GM06990 (cell line): ENCODE measurements at places on chromosomes 11 and 22.
A peak's percentile ranks its signal among the peaks of the same experiment; 100 is the strongest.

GRCh38 chr11:9825315-9825714 lies 161.4 kb downstream of the SWAP70 start:
- no peak for DNase-seq

- no peak for DNase-seq
Measured at GRCh38 chr11:5257296-5257695, 2.7 kb upstream of the HBG2 start.

- no peak for DNase-seq
Measured at GRCh38 chr22:50083462-50084079, 1.7 kb downstream of the MLC1 start.

DNA sequence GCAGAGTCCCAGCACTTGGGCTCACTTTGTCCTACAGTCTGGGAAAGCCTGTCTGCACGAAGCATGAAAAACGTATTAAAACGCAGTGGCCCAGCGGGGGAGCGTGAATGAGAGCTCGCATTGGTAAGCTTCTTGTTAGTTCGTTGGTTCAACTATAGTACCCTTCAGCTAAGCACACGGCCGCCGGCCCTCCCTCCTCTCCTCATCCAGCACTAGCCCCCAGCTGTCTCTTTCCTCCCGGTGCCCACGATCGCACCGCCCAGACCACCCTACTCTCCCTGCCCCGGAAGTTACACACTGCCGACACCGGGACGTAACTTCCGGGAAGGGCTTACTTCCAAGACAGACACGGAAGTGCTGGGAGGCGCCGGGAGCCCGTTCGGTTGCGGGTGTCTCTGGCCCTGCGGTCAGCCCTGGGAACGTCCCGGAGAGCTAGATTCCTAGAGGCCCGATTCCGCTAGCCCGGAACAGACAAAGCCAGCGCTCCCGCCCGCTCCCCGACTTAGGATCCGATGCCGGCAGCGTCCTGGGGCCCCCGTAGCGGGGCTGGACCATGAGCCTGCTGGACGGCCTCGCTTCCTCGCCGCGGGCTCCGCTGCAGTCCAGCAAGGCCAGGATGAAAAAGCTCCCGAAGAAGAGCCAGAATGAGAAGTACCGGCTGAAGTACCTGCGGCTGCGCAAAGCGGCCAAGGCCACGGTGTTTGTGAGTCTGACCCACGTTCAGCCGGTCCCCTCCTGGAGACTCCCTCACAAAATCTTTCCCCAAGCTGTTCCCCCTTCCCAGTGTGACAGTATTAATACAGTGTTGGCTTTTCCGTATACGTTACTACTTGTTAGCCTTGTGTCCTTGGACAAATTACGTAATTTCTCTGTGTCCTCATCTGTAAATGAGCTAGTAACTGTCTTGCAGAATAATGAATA lies at the start of gene TBRG1:
TBRG1 (plus strand) TSS at position 334 of the 921 bp plus-strand sequence; CDS start at position 554, 220 bp downstream.
- DNase-seq: peak; percentile 83

- DNase-seq: no peak
Measured at GRCh38 chr11:19701421-19701820, 11.2 kb upstream of the NAV2 start.
